ENCODE measurements at places on chromosomes 11 and 22.

DNA sequence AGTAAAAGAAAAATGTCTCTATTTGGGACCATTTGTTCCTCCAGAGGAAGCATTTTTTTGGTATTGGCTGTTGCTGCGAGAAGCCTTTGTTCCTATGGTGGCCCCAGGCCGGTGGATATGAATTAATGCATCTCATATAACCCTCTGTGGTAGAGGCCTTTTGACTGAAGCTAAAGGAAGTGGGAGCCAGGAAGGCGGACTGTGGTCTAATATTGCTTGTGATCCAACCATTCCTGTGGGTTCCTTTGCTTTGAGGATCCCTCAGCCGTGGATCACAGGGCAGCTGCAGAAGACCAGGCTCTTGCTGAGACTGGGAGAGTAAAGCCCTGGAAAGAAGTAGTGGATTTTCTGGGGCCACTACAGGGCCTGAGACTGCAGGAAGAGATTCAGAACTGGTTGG lies 68.3 kb upstream of the NAV2 start:
- no peak for DNase-seq

- no peak for DNase-seq
These were observed 334.5 kb downstream of the CTTN start for GRCh38 chr11:70732881-70733196.

DNA sequence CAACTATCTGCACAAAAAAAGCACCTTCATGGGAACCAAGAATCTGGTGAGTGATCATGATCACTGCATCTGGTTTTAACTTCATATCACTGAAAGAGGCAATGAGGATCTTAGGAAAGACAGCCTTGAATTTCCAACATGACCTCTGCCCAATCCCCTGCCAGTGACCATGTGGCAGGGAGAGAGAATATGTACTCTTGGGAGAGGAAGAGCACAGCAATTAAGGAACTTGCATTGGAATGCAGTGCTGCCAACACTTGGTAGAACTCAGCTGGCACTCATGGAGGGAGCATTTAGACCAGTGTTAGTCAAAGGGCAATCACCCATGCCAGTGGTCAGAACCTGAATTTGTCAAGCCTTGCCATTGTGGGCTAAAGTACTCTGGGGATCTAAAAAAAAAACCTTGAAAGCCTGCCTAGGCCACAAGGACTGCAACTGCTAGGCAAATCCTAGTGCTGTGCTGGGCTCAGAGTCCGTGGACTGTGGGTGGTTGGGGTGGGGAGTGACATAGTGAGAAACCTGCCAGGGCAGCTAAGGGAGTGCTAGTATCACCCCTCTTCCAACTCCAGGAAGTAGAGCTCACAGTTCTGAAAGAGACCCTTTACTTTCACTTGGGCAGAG lies 23.1 kb downstream of the JRKL start:
- DNase-seq: no peak

DNA sequence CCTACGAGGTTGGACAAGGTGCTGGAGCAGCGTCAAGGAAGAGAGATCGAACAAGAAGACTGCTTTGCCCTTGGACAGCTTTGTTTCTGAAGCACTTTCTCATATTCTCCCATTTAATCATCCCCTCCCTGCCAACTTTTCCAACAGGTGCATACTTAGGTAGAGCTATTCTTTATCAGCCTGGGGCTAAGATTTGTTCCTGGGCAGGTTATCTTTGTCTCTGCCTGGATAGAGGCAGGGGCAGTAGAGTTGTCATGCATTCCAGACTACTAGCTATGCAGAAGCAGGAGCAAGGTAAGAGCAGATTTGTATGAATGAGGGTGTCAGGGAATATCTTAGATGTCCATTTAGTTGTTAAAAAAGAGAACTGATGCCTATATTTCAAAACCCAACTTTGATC lies 82.3 kb downstream of the PTPRJ start:
- DNase-seq: no peak

- no peak for DNase-seq
These were observed 74.1 kb upstream of the WNT7B start for GRCh38 chr22:46050916-46051614.

DNA sequence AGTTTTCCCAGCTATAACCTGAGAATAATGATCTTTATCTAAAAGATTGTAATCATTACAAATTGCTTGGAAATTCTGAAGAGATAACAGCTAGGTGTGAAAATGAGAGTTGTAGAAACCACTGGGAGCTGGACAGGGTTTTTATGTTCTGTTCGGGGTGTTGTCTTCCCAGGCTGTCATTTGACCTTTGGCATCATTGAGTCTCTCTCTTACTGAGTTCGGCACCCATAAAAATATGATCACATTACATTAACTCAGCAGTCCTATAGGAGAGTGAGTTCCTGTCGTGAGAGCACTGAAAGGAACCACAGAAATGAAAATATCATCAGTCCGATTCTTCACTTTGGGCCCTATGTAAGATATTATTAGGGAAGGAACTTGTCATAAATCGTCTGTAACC lies 29.3 kb downstream of the KIRREL3 start:
- DNase-seq: no peak

DNA sequence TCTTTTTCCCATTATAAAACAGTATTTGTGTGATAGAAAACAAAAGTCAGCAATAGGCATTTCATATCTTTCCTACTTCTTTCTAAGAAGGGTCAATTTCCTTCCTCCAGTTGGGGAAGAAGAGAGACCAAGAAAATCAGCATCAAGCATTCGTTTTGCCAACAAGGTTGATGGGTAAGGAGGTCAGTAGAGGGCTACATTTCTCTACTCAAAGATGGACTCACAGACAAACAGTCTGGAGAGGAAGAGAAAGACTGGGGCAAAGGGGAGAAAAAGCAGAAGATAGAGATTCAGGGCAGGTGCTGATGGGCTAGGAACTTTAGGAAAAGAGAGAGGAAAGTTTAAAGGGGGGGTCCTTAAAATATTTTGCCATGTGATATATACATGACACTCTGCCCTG lies 8.6 kb upstream of the MTNR1B start:
- no peak for DNase-seq

DNA sequence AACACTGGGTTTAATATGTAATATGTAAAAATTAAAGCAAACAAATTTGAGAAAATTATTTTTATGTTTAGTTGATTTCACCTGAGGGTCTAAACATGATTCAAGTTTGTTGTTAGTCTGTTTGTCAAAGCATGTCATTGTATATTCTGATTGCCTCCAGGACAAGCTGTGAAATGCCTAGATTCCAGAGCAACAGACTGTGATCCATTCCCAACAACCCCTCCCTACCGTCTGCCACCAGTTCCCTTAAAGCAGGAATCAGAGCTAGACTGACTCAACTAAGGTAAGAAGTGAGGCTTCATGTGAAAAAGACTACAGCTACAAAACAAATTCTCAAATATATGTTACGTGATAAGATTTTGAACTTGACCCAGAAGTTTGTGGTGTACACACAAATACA lies 304.2 kb downstream of the RAB38 start:
- no peak for DNase-seq

DNA sequence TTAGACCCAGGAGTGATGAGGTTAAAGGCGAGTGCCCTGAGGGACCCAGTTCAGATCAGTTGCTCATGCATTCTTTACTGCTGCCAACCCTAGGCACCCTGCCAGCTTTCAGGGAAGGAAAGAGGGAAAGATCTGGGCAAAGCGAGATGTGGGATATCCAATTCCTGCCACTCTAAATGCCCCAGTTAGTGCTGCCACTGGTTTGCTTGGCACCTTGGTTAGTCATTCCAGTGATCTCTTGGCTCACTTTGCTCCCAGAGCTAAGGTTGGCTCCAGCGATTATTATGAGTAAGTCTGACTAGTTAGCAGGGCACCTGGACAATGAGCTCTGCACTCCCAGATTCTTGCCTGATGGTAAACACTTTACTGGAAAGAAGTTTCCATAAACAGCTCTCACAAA lies 85.0 kb downstream of the INSC start:
- no peak for DNase-seq

GRCh38 chr22:22745225-22746060 lies 101.0 kb downstream of the GGTLC2 start:
- DNase-seq: no peak

DNA sequence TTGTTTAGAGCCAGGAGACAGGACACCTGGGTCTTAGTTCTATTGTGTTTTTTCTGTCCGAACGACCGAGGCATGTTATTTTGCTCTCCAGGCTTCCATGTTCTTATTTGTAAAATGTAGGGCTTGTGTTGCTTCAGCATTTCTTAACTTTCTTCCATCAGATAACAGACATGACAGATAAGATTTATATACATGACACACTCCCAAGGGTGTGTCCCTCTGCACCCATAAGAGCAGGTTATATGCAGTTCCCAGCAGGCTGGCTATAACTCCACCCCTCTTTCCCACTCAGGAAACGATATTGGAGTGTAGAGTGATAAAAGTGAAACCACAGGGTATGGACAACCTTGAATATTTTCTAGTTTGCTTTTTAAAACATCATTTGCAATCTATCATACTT lies 65.8 kb downstream of the APIP start:
- no peak for DNase-seq

DNA sequence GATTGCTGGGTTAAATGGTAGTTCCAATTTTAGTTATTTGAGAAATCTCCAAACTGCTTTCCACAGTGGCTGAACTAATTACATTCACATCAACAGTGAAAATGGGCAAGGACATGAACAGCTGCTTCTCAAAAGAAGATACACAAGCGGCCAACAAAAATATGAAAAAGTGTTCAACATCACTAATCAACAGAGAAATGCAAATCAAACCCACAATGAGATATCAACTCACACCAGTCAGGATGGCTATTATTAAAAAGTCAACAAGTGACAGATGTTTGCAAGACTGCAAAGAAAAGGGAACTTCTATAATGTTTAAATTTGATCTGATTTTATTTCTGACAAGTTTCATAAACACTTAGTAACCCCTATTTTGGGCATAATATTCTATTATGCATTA lies 537.5 kb downstream of the DLG2 start:
- no peak for DNase-seq

- DNase-seq: no peak
These were observed 9.4 kb downstream of the MPST start for GRCh38 chr22:37028692-37029674.

DNA sequence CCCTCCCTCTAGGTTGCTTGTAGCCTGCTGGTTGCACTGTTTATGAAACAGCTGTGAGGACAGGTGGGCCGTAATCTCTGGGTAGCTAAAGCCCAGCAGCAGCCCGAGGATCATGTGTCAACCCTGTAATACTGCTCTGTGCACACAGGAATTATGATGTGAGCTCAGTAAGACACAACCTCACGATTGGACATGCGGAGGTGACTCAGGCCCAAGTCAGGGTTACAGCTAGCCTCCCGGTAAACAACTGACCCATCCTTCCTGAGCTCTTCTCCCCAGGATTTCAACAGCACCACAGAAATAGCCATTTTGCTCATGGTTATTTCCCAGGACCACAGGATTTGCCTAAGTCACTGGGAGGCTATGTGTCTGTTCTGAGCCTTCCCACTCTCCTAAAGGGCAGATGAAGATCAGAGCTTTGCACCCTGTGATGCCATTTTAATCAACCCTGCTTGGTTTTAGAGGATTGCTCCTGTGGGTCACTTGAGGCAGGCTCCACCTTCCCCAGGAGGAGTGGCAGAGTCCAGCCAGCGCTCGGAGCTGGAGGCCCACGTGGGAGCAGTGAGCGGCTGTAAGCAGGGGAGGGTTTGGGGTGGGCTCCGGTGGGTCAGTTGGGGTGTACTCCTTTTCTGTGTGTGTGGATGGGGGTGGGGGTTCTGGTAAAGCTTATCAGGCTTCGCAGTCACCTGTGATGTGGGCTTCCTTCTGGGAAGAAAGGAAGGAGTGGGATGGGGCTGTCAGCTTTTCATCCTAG lies at the start of gene AMPD3:
Gene AMPD3 (plus strand): TSS at position 387 of the 754 bp plus-strand sequence. CDS start 6,256 bp downstream, outside the sequence.
- DNase-seq: no peak

DNA sequence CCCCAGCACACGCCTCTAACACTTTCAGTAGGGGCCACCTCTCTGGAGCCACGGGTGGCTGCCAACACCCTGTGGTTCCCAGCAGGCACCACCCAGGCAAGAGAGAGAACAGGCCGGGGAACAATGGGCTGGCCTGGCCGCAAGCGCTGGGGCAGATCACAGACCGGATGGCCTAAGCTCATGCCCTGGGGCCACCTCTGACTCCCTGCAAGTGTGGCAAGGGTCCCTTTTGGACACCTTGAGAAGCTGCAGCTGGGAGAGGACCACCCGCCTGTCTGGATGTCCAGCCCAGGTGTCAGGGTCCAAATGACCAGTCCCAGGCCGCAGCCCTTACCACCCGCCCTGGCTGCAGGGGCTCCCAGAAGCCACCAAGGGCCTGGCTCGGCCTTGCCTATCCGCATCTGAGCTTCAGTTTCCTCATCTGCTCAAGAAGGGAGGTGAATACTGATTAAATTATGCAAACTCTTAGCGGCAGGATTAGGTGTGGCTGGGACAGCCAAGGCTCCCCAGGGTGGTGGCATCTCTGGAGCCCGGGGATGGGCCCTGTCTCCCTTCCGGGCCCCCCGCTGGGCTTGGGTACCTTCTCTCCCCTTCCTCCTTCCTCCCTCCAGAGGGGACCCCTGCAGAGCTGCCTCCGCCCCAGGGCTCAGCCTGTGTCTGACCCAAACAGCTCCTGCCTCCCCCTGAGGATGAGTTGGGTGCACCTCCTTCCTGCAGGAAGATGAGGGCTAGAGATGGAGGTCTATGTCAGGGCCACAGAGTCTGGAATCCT lies 785 bp upstream of the SUSD2 start:
- no peak for DNase-seq

DNA sequence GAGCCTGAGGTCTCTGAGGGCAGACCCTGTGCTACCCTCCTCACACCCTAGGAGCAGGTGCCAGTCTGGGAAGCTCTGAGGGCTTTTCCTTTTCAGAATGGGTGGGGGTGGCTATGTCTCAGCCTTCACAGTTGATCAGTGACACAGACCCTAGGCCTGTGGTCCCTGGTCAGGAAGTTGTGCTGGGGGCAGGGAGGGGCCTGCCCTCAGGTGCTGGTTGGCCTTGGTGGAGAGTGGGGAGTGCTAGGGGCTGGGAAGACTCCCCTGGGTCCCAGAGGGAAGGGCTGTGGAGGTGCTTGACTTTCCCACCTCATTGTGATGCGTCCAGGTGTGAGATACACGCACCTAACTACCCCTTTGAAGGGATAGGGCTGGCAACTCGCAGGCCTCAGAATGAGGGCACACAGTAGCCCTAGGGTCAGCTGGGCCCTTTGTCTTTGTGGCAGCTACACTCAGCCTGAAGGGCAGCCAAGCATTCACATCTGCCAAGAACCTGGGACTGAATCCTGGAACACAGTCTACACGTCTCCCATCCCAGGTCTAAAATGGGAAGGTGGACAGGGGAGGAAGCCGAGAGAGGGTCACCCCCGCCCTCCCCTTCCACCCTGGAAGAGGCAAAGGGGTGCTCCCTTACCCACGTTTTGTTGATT lies 31.2 kb upstream of the ATXN10 start:
- no peak for DNase-seq

GRCh38 chr11:35173616-35174566 lies 34.9 kb downstream of the CD44 start:
- no peak for DNase-seq

DNA sequence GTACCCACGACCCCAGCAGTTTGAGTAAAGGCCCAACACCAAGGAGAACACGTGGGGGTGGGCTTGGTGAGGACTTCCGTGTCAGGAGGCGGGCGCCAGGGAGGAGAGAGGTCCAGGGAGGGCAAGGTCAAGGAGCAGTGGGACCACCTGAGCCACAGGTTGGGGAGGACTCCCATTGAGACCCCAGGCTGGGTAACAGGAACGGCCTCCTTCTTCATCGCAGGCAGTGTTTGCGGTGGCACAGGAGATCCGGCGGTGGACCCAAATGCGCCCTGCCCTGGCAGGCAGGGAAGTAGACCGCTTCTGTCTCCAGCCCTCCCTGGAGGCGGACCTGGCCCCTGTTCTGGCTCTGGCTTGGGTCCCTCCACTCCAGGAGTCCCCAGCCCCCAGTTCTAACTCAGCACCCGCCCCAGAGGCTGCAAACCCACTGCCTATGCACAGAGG lies 5.9 kb upstream of the TBX1 start:
- no peak for DNase-seq

- no peak for DNase-seq
These were observed 136.4 kb upstream of the SYN3 start for GRCh38 chr22:33194529-33195077.

Data from T-helper 22 cell (primary cell).